GM13976 (cell line): ENCODE measurements at places on chromosomes 1 and 21.

- no peak for DNase-seq
These were observed 25.6 kb upstream of the KAZN start for GRCh38 chr1:14572861-14573260.

DNA sequence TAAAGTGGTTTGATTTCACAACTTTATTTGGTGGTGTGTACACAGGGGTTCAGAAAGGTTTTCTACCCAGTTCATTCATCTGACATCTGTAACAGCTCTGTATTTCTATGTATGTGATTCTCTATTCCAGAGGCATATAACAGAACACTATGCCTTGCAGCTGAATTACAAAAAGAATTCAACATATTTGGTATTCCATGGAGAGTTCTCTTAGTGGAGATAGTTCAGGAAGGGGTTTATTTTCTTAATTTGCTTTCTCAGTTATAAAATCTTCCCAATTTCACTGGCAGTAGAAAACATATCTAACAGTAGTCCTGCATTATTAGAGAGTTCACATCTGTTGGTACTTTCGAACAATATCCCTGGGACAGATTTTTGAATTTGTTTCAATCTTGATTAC, 207.9 kb upstream of the LYPLAL1 start:
- no peak for DNase-seq

DNA sequence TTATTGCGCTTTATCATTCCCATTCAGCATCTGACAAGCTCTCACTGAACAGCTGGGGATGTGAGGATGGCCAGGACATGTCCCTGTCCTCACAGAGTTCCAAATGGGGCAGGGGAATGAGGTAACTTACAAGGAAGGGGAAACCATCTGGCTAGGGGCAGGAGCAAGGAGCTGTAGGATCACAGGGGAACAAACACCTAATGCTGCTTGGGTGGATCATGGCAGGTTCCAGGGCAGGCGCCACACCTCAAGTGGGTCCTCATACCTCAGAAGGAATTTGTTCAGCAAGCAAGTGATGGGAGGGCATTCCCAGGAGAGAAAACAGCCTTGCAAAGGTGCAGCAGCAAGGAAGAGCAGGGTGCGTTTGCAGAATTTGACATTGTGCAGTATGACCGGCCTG, 35.1 kb upstream of the GRIK3 start:
- no peak for DNase-seq

DNA sequence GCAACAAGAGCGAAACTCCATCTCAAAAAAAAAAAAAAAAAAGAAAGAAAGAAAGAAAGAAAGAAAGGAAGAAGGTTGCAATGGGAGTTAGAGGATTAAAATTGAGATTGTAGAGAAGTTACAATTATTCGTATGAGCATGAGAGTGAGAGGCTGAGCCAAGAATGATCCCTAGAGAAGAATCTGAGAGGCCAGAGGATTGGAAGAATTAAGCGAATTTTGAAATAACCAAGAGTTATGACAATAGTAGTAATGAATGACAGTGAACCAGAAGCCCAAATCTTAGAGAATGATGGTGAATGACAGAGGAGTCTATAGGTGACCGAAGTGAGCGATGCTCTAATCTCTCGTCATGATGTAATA, 369 bp upstream of the ZYG11B start:
- DNase-seq = no peak

GRCh38 chr1:152167835-152168534, 9.0 kb upstream of the RPTN start:
- no peak for DNase-seq

- no peak for DNase-seq
These were observed 17.7 kb downstream of the TMEM201 start for GRCh38 chr1:9606458-9606857.

DNA sequence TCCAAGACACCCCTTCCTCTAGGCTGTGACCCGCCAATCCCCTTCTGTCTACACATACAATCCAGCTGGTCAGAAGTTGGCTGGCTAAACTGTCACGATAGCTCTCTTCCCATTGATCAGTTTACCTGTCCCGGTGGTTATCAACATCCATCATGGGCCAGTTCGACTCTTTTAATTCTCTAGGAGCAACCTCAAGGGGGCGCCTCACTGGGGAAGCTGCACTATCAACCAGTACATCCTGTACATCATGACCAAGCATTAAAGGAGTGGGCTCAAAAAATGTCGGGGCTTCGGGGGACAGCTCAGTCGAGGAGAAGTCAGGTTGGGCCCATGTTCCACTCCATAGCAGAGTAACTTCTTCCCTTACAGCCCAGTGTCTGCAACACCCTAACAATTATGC, 53.2 kb upstream of the B3GALNT2 start:
- DNase-seq = no peak

- DNase-seq = no peak
These were observed 194.3 kb downstream of the KCTD3 start for GRCh38 chr1:215761446-215761845.

- no peak for DNase-seq
These were observed 65.4 kb upstream of the ARTN start for GRCh38 chr1:43867976-43868740.

DNA sequence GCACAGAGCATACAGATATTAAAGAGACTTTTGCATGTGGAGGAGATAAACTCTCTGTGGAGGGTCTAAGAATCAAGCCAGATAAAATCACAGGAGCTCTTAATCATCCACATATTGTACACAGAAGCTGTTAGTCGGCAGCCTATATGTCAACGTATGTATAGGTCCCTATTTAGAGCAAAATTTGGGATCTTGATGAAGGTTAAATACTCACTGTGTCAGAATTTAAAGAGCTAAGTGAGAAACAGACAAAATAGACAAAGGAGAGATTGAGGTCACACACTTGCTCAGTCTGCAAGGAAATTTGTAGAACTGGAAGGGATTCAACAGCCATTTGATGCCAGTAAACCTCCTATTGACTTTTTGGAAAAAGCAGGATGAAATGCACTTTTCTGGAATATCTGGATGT, 4.1 kb upstream of the IRF2BP2 start:
- no peak for DNase-seq

DNA sequence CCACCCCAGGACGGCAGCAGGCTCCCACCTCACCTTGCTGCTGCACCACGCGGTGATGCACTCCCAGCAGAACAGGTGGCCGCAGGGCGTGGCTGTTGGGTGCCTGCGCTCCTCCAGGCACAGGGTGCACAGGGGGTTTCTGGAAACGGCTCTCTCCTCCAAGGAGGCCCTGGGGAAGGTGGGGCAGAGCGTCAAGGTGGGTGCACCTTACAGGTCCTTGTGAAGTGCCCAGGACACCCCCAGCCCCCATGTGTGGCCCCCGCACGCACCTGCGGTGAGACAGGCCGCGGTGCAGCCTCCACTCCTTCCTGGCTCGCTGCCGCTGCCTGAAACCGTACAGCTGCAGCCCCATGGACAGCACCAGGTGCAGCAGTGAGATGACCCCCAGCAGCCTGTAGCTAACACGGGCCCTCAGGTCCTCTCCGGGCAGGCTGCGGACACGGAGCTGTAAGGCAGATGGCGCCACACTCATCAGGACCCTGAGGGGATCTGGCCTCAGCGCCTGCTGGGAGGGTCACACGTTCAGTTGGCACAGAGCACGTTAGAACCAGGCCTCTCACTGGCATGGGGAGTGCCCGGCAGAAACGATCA, 5.8 kb downstream of the PEX10 start:
- DNase-seq = no peak

DNA sequence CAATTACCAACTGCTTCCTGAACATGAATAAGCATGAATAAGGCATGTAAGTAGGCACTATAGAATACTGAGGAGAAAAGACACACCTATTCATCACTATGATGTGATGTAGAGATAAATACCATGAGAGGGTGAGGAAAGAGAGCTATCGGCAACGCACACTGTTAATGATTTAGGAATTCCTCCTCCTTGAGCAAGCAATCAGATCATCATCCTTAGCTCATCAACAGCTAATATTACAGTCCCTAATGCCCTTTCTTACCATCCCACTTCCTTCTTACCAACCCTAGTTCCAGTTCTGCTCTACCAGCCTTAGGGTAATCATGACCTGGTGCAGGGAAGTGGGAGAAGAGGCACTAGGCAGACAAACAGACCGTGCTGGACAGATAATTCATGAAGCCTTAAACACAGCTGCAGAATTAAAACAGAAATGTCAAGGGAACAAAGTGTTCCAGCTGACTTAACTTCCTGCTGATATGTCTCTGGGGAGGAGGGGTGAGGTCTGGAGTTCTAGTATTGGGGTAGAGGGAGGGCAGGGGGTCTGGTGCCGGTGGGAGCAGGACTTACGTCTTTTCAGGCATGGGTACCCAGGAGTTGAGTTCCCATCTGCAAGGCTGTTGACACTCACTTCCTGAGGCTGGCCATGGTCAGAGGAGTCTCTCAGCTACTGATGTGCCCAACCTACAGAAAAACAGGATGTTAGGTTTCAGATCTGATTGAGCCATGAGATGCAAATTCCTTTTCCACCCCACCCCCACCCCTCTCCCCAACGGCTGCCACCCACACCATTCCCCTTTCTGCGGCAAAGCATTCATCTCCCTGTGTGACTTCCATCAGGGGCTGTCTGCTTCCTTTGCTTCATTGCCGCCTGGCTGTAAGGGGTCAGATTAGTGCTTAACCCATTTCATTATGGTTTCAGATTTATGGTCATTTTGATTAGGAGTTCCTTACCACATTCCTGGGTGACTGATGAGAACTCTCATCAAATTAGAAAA, 12.6 kb upstream of the RCSD1 start:
- no peak for DNase-seq

GRCh38 chr1:180791806-180792205, 120.9 kb upstream of the KIAA1614 start:
- DNase-seq = no peak

GRCh38 chr21:38142224-38142623, 114.6 kb upstream of the KCNJ15 start:
- DNase-seq = no peak

DNA sequence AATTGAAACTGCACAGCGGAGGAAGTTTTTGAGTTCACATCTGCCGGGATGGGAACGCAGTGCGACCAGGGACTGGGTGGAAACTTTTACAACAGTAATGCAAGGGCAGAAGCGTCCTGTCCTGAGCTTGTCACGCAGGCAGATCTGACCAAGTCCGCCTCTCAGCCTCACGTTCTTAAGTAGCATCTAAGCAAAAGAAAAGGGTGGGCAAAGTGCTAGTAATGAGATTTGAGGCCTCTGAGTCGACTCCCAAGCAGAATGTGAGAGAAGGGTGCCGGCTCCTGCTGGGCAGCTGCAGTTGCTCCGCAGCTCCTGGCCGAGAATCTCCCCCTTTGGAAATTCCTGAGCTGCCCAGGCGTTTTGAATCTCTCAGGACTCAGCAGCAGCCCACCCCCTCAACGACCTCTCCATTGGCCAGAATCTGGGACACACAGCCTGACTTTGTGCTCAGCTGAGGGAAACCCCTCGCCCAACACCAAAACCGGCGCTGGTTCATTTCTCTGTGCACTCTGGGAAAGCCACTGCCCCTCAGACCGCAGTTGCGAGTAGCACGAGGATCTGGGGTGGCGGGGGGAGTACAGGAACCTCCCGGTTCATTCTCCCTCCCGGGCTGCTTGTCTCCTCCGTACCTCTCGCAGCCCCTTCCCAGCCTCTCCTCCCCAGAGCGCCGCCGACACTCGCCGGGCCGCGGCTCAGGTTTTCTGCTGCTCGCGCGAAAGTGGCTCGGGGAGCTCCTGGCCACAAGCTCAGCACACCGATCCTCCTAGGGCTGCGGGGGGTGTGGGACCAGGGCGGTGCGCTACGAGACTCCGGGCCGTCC, 913 bp upstream of the S1PR1 start:
- peak; percentile 63 for DNase-seq

DNA sequence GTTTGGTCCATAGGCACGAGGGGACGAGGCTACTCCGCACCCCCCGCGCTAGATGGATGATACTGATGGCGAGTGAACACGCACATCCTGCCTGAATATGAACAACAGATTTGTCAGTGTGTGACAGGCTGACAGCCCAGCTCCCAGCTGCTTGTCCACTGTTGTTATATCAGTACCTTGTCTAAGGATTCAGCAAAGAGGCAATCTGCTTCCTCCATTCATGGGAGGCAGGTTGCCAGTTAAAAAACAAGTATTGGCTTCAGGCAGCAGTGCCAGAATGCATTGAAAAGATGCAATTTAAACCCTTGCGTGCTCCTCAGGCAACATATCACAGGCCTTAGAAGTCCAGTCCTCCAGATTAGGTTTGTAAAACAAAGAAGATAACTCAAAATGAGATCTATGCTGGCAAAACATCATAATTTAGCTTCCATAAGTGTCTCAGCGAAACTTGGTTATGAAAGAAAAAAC, 223.3 kb downstream of the GPATCH2 start:
- no peak for DNase-seq

DNA sequence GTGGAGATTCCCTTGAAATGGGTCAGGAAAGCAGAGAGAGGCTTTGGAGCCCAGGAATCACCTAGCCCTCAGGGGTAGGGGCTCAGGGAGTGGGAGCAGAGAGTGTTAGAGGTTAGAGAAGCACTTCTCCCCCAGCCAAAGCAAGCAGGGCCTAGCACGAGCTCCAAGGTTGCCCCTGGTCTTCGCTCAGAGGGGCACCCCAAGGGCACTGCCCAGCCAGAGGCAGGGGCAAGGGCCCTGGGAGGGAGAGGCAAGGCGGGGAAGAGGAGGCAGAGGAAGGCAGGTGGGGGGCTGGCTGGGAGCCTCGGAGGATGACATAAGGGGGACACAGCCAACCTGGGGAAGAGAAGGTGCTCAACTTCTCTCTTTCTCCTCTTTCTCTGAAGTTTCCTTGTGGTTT, 71.9 kb downstream of the CASZ1 start:
- no peak for DNase-seq

DNA sequence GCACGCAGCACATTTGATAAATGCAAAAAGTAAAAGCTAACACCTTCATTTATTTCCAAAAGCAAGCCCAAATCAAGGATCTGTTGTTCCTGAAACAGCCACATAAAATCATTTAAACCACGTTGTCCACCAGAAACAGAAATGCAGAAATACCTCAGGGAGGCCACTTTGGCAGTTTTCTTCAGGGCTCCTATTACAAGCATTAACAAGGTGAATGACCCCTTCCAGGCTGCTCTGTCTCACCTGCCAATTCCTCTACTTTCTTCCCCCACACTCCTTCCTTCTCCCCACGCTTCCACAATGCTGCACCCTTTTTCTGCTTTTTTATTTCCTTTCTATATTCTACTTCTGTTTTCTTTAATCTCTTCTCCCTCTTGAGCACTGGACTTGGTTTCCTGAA, 55.0 kb upstream of the PTGFRN start:
- DNase-seq = no peak

GRCh38 chr21:46555225-46555617, 49.7 kb downstream of the S100B start:
- no peak for DNase-seq

DNA sequence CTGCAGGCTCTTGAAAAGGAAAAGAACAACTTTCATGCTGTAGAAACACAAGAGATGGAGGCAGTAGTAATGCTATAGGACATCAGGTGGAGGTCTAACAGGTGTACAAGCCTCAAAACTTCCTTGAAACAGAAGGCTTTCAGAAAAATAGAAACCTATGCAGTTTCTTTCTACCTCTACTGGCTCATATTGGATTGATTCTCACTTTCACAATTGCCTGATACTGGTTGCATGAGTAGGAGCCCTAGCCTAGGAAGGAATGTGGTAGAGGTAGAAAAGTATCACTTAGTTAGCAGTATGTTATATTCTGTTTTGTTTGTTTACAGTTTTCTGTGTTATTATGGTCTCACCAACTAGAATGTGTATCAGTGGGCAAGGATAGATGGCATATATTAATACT, 175.4 kb upstream of the GORAB start:
- DNase-seq = no peak
